ENCODE measurements at places on chromosomes 11 and 22. TPM values are rescaled to one million over a fixed set of nuclear protein-coding genes. Genes with fewer than 3 reads are reported as not detected.
A peak's percentile ranks its signal among the peaks of the same experiment; 100 is the strongest.

DNA sequence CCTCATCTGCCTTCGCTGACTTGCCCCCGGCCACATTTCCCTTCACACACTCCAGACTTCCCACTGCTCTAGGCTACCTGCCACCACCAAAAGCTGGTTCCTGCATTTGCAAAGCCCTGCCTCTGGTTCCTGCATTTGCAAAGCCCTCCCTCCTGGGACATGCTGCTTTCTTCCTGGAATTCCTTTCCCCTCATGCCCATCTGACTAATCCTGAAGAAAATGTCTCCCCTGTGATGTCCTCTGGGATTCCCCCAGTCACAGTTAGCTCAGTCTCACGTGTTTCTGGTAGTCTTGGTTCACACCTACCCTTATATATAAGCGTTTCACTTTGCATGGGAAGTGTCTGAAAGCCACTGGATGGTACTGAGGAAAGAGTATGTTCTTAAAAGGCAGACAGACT, 206.9 kb downstream of the DBX1 start:
- H3K4me3 ChIP-seq: no peak overlapping the region
- H3K27me3 ChIP-seq: no peaks in the 10 kb centered on the region
- H3K36me3 ChIP-seq: no peaks in the 10 kb centered on the region
- H3K4me1 ChIP-seq: no peaks in the 10 kb centered on the region
- no peak overlapping the region for H3K27ac ChIP-seq

- peaks cover 5% of the 10 kb centered on the region for H3K4me1 ChIP-seq
- no peak for DNase-seq
- H3K27ac ChIP-seq: peak overlapping the region; percentile 29
- H3K4me3 ChIP-seq: no peak overlapping the region
- peaks cover 4% of the 10 kb centered on the region for H3K36me3 ChIP-seq
Observed at GRCh38 chr22:17672417-17672991, 33.9 kb downstream of the BCL2L13 start.

DNA sequence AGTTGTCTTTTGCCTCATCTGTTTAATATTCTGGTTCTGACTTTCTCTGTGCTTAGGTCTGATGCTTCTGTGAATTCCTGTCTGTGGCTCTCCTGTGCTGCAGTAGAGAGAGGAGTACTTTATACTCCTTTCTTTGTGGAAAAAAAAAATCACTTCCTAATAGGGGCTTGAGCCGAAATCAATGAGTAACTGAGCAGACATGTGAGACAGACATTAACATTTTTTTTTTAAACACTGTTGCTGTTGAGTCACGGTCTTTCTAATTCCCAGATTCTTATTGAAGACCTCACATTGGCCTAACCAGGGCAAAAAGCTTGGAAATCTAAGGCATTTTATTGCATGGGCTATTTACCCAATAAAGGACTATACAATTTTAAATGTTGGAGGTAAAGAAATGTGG, 86.1 kb downstream of the GRM5 start:
- H3K36me3 ChIP-seq: no peaks in the 10 kb centered on the region
- no peak for DNase-seq
- no peaks in the 10 kb centered on the region for H3K27me3 ChIP-seq
- no peak overlapping the region for H3K27ac ChIP-seq
- H3K4me1 ChIP-seq: no peaks in the 10 kb centered on the region

- H3K27ac ChIP-seq: no peak overlapping the region
- no peak for DNase-seq
- peaks cover 8% of the 10 kb centered on the region for H3K36me3 ChIP-seq
- no peaks in the 10 kb centered on the region for H3K4me1 ChIP-seq
- H3K4me3 ChIP-seq: no peak overlapping the region
Observed at GRCh38 chr11:45906096-45906682, 882 bp downstream of the FREY1 start.

The SHISAL1 gene
- total RNA-seq: not detected

The PKNOX2 gene
- total RNA-seq: not detected
